Common myeloid progenitor, CD34-positive (primary cell): ENCODE measurements at places on chromosomes 5 and 9.

- DNase-seq, result no peak
Measured at GRCh38 chr5:62707131-62707530, 128.5 kb downstream of the LRRC70 start.

DNA sequence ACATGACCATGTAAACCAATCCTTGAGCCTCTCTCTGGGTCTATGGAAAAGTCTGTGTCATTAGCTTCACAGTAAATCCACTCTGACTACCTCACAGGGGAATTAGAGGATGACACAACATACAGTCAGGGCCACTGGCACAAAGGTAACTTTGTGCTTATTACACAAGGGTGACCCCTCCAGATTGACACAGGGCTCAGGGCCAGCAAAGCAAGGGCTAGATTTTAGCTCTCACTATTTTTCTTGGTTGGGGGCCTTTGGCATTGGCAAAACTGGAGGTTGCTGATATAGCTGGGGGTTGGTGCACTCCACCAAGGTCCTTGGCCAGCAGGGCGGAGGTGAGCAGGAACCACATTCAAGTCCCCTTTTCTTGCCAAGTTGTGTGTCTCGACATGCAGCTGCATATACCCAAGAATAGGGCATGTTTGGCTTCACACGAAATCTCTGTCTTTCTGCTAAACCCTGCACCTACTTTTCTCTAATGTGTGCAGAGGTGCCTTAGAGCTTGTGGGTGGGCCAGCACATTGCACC is 15.2 kb upstream of the OSMR start:
- DNase-seq, result no peak

DNA sequence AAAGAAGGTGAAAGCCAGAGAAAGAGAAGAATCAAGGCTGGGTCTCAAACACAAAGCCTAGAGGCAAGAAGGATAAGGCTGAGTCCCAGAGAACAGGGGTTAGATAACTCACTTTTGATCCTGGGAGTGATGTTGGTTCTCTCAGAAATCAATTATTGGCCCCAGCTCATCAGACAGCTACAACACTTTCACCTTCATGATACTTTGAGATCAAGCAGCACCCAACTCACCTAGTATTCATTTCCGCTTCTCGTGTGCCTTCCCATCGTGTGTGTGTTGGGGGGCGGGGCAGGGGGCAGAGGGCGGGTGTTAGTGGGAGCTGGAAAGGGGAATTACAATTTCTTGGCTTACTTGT is 92.2 kb upstream of the RAD23B start:
- no peak for DNase-seq

GRCh38 chr9:120310035-120310434 is 269.9 kb downstream of the CDK5RAP2 start:
- no peak for DNase-seq

DNA sequence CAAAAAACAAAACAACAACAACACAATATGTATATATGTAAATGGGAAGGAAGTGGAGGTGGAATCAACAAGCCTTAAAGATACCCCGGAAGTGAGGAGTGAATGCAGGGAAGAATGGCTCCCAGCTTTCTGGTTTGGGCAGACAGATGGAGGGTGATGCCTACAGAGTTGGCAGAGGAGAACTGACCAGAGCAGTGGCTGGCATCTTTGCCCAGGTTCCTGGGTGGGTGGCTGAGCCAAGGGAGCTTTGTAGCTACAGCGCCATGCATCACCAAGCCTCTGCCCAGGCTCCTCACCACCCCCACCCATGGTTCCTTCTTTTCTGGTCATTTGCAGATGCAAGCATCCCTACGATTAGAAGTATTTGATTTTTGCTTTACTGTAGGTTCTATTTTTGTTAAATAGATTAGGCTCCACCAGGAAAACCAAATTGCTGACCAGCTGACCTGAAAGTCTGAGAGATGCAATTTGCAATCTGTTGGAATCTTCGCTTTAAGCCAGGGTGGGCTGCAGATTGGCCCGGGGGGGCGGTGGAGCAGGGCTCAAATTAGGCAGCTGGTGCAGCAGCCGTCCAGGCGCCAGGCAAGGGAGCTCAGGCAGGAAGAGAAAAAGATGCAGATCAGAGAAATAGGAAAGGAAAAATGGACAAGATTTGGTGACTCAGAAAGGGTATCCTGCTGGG is 163.3 kb upstream of the TBC1D2 start:
- no peak for DNase-seq

- DNase-seq, result no peak
Measured at GRCh38 chr5:107464416-107464815, 206.3 kb downstream of the EFNA5 start.

- DNase-seq, result no peak
Measured at GRCh38 chr9:89440548-89440947, 57.4 kb downstream of the SEMA4D start.

DNA sequence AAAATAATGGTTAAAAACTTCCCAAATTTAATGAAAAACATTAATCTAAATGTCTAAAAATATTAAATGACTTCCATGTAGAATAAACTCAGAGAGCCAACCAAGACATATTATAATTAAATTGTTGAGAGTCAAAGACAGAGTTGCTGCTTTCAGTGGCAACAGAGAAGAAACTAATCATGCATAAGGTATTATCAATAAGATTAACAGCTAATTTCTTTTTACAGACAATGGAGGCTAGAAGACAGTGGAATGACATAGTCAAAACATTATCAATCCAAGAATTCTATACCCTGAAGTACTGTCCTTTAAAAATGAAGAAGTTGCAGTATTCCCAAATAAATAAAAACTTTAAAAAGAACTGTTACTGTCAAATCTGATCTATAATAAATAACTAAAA is 268.7 kb downstream of the IRX2 start:
- no peak for DNase-seq

- no peak for DNase-seq
Measured at GRCh38 chr5:103598997-103599566, 36.5 kb upstream of the NUDT12 start.

- peak; percentile 14 for DNase-seq
Measured at GRCh38 chr5:130541617-130542221, 623.3 kb downstream of the HINT1 start.

- DNase-seq, result no peak
Measured at GRCh38 chr5:96176022-96176421, 214.4 kb upstream of the ELL2 start.

GRCh38 chr5:129991780-129992179 is 87.5 kb downstream of the CHSY3 start:
- DNase-seq, result no peak

DNA sequence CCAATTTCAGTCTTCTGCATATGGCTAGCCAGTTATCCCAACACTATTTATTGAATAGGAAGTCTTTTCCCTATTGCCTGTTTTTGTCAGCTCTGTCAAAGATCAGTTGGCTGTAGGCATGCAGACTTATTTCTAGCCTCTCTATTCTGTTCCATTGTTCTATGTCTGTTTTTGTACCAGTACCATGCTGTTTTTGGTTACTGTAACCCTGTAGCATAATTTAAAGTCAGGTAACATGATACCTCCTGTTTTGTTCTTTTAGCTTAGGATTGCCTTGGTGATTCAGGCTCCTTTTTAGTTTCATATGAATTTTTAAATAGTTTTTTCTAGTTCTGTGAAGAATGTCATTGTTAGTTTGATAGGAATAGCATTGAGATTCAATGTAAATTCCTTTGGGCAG is 104.9 kb upstream of the SLCO6A1 start:
- no peak for DNase-seq

- peak; percentile 51 for DNase-seq
Measured at GRCh38 chr5:172207511-172207910, 13.5 kb downstream of the EFCAB9 start.

DNA sequence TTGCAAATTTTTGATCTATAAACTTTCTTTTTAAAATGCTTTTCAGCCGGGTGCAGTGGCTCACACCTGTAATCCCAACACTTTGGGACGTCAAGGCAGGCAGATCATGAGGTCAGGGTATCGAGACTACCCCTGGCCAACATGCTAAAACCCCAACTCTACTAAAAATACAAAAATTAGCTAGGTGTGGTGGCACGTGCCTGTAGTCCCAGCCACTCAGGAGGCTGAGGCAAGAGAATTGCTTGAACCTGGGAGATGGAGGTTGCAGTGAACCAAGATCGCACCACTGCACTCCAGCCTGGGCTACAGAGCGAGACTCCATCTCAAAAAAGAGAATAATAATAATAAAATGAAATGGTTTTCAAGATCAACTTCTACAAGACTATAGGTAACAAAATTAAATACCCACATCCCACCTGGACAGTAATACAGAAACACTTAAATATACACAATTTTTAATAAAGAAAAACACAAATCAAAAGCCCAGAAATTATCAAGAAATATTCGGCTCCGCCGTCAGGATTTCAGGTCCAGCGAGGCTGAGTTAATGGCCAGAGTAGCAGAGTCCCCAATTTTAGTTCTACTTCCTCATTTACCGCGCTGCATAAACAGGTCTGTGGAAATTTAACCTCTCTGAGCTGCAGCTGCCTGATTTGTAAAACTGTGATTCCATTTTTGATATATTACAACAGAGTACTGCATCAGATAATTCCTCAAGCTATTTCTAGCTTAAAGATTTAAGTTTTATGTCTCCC is 4.0 kb downstream of the TUT7 start:
- DNase-seq, result peak; percentile 28

GRCh38 chr5:62182802-62183201 is 123.2 kb upstream of the KIF2A start:
- DNase-seq, result no peak

GRCh38 chr9:133323991-133324703 is 11.8 kb downstream of the SURF6 start:
- DNase-seq, result no peak

- peak; percentile 82 for DNase-seq
Measured at GRCh38 chr5:94793113-94793815, 174.8 kb downstream of the SLF1 start.

DNA sequence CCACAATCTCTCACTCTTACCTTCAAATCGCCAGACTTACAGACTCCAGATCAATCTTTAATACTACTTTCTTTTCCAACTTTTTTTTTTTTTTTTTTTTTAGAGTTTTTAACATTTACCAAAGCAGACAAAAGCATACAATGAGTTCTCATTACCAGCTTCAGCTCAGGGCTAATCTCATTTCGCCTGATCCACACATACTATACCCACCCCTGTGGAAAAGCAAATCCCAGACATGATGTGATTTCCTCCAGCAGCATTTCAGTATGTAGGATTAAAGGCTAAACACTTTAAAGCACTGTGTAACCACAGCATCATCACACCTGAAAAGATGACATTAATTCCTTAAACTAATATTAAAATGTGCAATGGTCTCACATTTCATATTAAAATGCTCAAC is 138.8 kb upstream of the RETREG1 start:
- no peak for DNase-seq

DNA sequence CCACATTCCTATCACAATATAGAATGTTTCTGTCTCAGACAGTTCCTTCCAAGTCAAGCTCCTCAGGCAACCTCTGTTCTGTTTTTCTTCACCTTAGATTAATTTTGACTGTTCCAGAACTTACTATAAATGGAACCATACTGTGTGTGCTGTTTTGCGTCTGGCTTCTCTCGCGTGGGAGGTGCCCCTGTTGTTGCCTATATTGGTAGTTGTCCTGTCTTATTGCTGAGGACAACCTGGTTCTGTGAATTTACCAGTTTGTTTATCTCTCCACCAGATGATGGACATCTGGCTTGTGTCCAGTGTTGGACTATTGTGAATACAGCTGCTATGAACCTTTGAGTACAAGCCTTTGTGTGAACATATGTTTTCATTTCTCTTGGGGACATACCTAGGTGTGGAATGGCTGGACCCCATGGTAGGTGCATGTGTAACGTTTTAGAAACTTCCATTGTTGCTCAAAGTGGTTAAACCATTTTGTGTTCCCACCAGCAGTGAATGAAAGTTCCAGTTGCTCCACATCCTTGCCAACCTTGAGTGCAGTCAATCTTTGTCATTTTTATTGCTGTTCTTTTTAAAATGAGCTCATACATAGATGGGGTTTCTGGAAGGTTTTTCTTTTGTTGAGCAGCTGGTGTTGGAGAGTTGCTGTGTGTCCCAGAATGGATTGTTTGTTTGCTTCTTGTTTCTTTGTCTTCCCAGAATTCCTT is 18.1 kb downstream of the HMCN2 start:
- no peak for DNase-seq

DNA sequence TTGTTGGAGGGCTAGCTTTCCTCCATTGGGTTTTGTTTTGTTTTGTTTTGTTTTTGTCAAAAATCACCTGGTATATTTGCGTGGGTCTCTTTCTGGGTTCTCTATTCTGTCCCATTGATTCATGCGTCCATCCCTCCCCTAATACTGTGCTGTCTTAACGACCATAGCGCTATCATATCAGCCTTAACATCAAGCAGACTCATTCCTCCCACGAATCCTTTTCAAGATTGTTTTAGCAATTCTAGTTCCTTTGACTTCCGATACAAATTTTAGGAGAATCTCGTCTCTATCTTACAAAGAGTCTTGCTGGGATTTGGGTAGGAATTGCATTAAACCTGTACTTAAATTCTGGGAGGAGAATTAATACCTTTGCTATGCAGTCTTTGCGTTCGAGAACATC is 31.1 kb upstream of the RNF130 start:
- DNase-seq, result no peak

DNA sequence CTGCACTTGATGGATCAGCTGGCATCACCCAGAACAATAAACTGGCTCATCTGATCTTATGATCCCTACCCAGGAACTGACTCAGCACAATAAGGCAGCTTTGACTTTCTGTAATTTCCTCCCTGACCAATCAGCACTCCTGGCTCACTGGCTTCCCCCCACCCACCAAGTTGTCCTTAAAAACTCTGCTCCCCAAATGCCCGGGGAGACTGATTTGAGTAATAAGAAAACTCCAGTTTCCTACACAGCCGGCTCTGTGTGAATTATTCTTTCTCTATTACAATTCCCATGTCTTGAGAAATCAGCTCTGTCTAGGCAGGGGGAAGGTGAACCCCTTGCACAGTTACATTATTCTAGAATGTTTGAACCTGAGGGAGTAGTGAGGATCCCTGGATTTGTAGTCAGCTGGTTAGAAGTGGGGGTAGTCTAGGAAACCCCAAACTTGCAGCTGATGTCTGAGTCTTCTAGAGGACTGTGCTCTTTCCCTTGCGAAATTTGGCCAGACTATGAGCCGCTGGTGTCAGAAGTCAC is 111.7 kb upstream of the NEK6 start:
- DNase-seq, result no peak

DNA sequence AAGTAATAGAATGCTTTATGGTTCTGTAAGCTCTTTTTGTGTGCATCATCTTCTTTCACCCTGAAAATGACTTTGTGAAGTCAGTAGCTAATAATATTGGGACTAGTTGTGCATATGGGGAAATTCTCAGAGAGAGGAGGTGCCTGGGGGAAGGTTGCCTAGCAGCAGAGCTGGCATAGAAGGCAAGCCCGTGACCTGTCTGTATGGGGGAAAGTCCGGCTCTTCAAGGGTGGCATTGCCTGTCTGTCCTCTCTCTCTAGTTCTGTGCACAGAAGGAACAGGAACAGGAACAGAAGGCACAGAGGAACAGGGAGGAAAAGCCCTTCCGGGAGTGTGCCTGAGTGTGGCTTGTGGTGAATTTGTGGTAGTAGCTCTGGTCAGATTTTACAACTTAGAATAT is 33.1 kb downstream of the SH3GL2 start:
- no peak for DNase-seq

GRCh38 chr5:110109667-110110066 is 419.9 kb downstream of the MAN2A1 start:
- no peak for DNase-seq
